Sigmoid colon (tissue), 7 donors: ENCODE measurements at places on chromosomes 2 and 18. TPM values are rescaled to one million over a fixed set of nuclear protein-coding genes. Genes with fewer than 3 reads are reported as not detected.

- peak overlapping the region; percentile 97 for H3K27ac ChIP-seq
- peak; percentile 86 for DNase-seq
- H3K27me3 ChIP-seq = no peaks in the 10 kb centered on the region
- peaks cover 24% of the 10 kb centered on the region for H3K4me1 ChIP-seq
- H3K36me3 ChIP-seq = no peaks in the 10 kb centered on the region
Observed at GRCh38 chr2:226796840-226797288, 2.8 kb downstream of the IRS1 start.

GRCh38 chr2:216665717-216666116 is 29.6 kb downstream of the IGFBP5 start:
- no peak overlapping the region for H3K4me3 ChIP-seq
- no peak for DNase-seq
- H3K4me1 ChIP-seq = no peaks in the 10 kb centered on the region

- H3K27me3 ChIP-seq = no peaks in the 10 kb centered on the region
- no peak overlapping the region for H3K4me3 ChIP-seq
- H3K36me3 ChIP-seq = no peaks in the 10 kb centered on the region
Observed at GRCh38 chr18:10376731-10377130, 77.7 kb upstream of the APCDD1 start.

- no peaks in the 10 kb centered on the region for H3K4me1 ChIP-seq
- H3K27me3 ChIP-seq = no peaks in the 10 kb centered on the region
- no peak overlapping the region for H3K4me3 ChIP-seq
- H3K36me3 ChIP-seq = no peaks in the 10 kb centered on the region
- no peak overlapping the region for H3K27ac ChIP-seq
Observed at GRCh38 chr2:182049372-182050148, 63.9 kb downstream of the PPP1R1C start.

DNA sequence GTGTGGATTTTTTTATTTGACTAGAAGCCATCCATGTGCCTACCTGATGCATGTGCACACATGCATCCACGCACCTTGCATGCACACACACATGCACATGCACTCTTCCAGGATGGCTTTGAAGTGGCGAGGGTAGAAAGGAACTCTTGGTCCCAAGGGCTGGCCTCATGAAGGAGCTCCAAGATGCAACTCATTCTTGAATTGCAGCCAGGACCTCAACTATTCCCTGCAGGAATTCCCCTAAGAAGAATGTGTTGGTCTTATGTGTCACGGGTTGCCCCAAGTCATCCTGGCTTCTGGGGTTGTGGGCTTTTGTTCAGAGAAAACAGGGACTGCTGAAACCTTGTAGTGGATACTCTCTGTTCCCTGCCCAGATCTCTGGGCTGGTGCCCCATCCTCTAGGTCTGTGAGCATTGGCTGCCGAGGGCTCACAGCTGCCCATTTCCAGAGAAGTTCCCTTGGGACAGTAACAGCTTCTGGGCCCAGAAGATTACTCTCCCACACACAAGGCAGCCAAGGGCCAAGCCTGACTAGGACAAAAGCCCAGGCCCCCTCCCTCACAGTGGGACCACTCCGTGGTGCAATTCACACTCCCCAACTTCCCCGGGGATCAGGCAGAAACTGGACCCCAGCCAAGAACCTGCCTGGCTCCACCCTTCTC is 137.6 kb downstream of the COPS8 start:
- no peaks in the 10 kb centered on the region for H3K27me3 ChIP-seq
- peak overlapping the region; percentile 32 for H3K27ac ChIP-seq
- no peaks in the 10 kb centered on the region for H3K36me3 ChIP-seq
- H3K4me3 ChIP-seq = no peak overlapping the region

POTEC gene
- not detected for total RNA-seq

KLHL14 gene
- 0.83 TPM for total RNA-seq

- H3K27me3 ChIP-seq = no peaks in the 10 kb centered on the region
- H3K27ac ChIP-seq = no peak overlapping the region
- peak; percentile 71 for DNase-seq
Observed at GRCh38 chr2:144886862-144887261, 366.9 kb upstream of the ZEB2 start.

GRCh38 chr2:17805717-17806363 is 10.4 kb upstream of the MSGN1 start:
- no peaks in the 10 kb centered on the region for H3K27me3 ChIP-seq
- no peak for DNase-seq
- no peak overlapping the region for H3K4me3 ChIP-seq
- H3K4me1 ChIP-seq = no peaks in the 10 kb centered on the region

DNA sequence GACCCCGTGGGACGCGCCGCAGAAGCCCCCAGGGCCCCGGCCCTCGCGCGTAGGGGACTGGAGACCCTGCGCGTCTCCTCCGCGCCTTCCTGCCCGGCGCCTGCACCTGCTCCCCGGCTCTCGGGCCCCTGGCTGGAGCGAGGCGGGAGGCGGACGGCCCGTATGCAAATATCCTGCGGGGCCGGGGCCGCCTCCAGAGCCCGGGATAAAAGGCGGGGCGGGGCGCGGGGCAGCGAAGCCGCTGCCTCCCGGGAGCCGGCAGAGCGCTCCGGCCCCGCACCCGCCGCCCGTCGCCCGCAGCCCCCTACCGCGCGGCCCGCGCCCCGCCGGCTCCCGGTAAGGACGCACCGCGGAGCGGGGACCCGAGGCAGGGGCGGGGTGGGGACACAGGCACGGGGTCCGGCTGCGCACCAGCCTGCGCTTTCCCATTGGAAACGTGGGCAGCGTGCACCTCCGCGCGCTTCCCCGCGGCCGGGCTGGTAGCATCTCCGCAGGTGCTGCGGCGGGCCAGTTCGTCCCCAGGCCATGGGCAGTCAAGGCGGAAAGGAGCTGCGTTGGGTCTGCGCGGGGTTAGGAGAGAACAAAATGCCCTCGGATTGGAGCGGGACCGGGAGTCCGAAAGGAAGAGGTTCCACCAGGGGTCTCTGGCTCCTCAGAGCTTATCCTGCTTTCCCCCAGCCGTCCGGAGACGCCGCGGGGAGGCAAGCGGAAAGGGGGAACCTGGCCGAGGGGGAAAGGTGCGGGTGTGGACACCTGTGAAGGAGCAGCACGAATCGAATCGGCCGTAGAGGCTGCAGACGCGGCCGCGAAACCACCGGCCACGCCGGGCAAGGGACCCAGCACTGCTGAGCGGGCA is at the start of gene ATP6V1C2:
TSS of gene ATP6V1C2 (plus strand) at position 235 of the 856 bp plus-strand sequence. CDS start 1,220 bp downstream, outside the sequence.
- no peak within 1 kb of the TSS for H3K27ac ChIP-seq
- no peaks in the 10 kb centered on the region for H3K4me1 ChIP-seq
